ENCODE measurements at places on chromosomes 3 and 15.

- DNase-seq = peak; percentile 8
Observed at GRCh38 chr15:95929232-95929846, 401.2 kb upstream of the NR2F2 start.

DNA sequence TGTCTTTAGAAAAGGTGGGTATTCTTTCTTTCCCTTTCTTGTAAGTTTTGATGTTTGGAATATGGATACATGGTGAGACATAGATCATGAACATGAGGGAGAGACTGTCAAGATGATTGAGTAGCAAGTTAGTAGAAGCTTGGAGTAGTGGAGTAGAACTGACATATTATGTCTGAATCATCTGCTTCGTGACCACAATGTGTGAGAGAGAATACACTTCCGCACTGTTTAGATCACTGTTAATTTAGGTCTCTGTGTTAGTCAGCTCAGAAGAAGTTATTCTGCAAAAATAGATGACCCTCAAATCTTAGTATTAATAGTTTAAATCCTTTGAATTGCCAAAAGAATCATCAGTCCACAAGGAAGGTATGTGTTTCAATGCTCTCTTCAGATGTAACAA is 151.0 kb downstream of the OXSM start:
- DNase-seq = no peak

- DNase-seq = no peak
Observed at GRCh38 chr3:26623419-26624208, 1.0 kb downstream of the LRRC3B start.

DNA sequence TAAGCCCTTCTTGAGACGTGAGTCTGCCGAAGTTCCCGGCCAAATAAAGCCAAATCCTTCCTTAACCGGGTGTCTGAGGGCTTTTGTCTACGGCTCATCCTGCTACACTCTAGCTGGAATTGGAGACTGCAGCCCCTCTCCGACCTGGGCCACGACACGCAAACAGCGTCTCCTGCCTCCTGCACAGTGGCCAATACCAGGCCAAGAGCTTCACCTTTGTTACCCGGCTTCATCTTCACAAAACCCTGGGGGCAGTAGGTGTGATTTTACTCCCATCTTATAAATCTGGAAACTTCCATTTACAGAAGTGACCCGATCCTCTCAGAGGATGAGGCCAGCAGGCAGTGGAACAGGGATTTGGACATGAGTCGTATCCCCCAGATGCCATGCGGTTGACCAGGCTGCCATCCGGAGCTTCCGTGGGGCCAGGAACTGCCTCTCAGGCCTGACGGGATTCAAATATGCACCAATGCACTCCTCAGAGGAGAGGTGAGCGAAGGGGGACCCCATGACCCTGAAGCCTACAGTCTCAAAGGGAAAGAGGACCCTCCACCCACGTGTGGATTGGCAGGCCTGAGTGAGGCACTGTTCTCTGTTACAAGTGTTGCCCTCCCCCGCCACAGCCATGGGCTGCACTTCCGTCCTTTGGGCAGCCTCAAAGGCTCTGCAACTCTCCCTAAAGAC is 53.2 kb upstream of the KLF13 start:
- DNase-seq = no peak

DNA sequence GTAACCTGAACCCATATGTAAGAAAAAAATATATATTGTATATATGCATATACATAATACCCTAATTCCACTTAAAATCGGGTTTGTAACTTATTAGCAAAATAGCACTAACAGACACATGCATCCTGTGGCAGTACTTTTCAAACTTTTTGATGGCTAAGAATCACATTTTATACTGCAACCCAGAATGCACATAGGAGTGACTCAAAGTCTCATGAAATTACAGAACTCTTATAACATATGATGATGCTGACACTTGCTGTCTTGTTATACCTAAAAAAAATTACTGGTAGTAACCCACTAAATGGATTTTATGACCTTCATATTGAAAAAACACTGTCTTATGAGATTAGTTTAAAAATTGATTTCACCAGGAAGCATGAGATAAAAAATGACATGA is 152.4 kb upstream of the FRMD4B start:
- no peak for DNase-seq

- no peak for DNase-seq
Observed at GRCh38 chr3:37338500-37338899, 164.1 kb upstream of the LRRFIP2 start.

- no peak for DNase-seq
Observed at GRCh38 chr3:10426346-10427220, 78.8 kb downstream of the ATP2B2 start.

DNA sequence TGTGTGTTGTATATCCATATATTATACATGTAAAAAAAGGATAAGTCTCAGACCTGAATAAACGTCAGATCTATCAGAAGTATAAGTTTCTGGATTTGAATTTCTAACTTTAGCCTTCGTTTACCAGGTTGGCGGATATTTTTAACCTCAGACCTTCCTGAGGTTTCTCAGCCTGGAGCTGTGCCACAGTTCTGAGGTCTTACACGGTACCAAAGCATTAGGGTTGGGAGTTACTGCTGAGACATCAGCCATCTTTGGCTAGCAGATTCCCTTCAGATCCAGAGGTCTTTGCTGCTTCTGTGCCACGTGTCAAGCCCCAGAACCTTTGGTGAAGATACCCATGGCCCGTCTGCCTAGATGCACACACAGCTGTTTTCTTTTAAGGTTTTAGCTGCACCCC is 84.7 kb downstream of the PPP2R3A start:
- no peak for DNase-seq

DNA sequence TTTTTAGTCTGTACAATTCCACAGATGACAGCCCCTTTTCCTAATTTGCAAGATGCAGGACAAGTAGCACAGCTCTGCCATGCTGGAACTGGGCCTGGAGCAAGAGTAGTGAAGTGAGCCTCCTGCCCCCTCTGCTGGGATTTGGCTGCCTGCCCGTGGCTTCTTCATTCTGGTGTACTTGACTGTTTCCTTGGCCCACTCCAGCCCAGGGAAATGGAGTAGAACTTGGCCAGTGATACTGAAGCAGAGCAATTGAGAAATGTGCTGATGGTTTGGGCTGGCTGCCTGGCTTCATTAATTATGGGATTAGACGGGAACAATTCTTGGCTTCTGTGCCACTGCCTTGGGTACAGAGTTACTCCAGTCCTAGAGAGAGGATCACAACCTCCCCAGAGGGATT is 2.8 kb downstream of the GPD1L start:
- DNase-seq = no peak

- DNase-seq = no peak
Observed at GRCh38 chr15:67048281-67049279, 16.8 kb upstream of the SMAD3 start.

- no peak for DNase-seq
Observed at GRCh38 chr3:130737622-130738021, 9.0 kb downstream of the PIK3R4 start.

GRCh38 chr3:194422188-194422587 is 23.1 kb upstream of the GP5 start:
- no peak for DNase-seq

DNA sequence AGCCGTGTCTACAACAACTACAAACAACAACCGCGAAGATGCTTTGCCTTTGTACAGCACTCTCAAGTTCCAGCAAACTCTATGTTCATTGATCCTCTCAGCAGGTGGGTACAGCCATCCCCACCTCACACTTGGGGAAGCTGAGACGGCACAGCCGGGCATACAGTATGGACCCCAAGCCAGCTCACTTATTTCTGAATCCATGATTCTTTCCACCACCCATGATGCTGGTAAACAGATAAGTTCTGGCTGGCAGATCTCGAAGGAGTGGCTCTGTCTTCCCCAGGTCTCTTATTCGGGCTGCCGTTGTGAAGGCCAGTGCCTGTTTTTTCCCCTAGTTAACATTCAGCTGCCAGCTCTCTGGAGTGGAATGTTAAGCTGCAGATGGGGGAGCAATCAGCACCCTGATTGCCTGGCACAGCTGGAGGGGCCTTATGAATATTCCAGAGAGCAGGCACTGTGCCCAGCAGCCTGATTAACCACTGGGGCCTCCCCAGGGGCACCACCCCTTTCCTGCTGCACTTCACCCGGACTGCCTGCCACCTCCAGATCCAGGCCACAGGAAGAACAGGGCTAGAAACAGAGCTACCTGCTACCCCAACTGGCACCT is 73.2 kb downstream of the CORO2B start:
- DNase-seq = no peak

DNA sequence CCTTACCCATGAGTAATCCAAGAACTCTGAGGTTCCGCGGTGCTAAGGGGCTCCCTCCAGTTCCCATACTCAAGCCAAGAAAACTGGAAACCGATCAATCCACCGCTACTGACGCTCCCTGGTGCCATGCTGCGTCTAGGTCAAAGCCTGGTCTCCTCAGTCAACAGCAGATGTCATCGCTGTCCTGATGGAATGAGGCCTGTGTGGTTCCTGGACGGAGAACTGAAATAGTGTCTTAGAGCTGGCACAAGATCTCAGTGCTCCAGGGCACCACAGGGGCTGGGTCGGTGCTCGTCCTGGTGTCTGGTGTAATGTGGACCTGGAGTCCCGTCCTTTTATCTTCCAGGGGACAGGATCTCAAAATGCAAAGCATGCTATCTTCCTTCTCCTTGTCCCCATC is 373.9 kb upstream of the CFAP20DC start:
- DNase-seq = no peak

GRCh38 chr15:96924570-96924969 is 594.1 kb downstream of the NR2F2 start:
- no peak for DNase-seq

DNA sequence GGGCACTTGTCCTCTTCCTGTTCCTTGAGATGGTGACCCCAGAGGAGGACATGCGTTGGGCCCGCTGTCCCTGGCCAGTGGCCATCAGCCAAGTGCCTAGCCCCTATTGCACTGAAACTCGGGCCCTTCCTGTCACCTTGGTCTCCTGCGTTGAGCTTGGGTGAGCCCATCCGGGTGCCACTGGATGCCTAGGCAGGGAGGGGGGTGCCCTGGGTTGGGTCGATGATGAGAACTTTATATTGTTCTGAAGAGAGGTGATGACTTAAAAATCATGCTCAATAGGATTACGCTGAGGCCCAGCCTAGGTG is 221.8 kb downstream of the SNRPN start:
- DNase-seq = no peak

- DNase-seq = no peak
Observed at GRCh38 chr3:133209871-133210550, 171.8 kb downstream of the TMEM108 start.

- DNase-seq = no peak
Observed at GRCh38 chr3:73580343-73580742, 44.4 kb downstream of the PDZRN3 start.

- no peak for DNase-seq
Observed at GRCh38 chr15:91936927-91937326, 83.4 kb downstream of the SLCO3A1 start.

- DNase-seq = no peak
Observed at GRCh38 chr3:13788522-13789424, 91.1 kb downstream of the WNT7A start.

- DNase-seq = no peak
Observed at GRCh38 chr3:933326-933725, 159.5 kb upstream of the CNTN6 start.

- no peak for DNase-seq
Observed at GRCh38 chr3:102192575-102192974, 242.2 kb upstream of the ZPLD1 start.

DNA sequence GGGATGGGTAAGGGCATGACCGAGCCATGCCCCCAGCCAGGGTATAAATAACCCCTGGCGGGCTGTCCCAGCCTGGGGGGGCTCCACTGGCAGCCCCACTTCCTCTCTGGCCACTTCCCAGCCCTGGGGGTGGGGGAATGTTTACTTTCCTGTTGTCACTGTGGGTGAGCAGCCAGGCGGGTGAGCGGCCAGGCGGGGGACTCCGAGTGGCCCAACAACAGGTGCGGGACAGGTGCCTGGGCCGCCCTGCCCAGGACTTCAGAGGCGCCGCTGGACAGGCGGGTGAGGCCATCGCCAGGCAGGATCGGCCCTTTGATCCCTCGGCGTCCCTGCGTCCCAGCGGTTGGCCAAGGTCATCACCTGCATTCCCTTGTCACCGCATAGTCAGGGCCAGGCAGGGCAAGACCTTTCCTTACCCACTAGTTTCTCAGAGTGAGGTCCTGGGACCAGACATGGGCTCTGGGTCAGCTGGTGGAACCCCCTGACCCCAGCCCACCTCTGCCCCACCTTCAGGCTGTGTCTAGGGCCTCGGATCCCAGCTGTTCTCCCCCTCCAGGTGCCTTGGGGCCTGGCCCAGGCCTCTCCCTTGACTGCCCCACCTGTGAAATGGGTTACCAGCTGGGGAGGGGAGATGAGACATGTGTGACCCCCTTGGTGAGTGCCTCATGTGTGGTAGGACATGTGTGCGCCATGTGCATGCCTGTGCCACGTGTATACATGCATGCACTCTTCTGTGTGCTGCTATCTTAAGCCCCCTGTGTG is 16.6 kb downstream of the SEMA3F start:
- DNase-seq = no peak

- no peak for DNase-seq
Observed at GRCh38 chr3:51673181-51673801, 2.2 kb downstream of the TEX264 start.

- no peak for DNase-seq
Observed at GRCh38 chr15:57440167-57440566, 63.9 kb downstream of the CGNL1 start.

GRCh38 chr3:173599673-173600072 is 202.1 kb downstream of the NLGN1 start:
- DNase-seq = no peak

DNA sequence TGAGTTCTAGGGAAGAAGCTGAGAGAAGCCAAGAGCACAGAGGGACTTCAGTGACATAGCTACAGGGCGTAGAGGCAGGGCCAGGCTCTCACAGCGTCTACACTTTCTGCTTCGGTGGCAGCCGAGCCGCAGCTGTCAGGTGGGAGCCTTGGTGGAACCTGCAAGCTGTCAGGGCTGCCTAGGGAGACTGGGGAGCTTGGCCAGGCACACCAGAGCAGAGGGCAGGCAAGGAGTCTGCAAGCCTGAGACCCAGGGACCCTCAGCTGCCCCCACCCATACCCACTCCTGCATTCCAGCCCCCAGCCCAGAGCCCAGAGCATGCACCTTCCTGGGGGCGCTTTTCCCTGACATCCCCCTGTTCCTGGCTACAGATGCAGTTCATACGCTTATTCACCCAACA is 13.4 kb upstream of the KLF15 start:
- DNase-seq = no peak

DNA sequence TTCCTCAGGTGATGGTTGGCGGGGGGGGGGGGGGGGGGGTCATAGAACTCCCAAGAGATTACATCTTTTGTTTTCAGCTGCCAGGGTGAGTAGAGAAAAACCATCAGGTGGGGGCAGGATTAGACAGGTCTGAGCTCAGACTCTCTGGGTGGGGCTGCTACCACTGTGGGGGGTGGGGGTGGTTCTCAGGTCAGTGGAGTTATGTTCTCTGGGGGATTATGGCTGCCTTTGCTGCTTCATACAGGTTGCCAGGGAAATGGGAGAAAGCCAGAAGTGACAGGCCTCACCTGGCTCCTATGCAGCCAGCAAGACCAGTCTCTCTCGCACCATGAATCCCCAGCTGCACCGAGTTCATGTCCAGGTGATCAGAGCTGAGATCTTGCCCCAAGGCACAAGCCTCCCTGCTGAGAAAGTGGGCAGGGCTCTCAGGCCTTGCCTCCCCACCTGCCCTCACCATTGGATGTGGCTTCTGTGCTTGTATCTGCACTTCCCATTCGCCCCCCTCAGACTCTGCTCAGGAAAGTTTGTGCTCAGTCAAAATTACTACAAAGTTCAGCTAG is 828.1 kb downstream of the MCTP2 start:
- DNase-seq = no peak
